Fibroblast of skin of scalp (primary cell): ENCODE measurements at places on chromosomes 1 and 21.

- DNase-seq: no peak
Measured at GRCh38 chr1:29392486-29393450, 156.4 kb downstream of the PTPRU start.

DNA sequence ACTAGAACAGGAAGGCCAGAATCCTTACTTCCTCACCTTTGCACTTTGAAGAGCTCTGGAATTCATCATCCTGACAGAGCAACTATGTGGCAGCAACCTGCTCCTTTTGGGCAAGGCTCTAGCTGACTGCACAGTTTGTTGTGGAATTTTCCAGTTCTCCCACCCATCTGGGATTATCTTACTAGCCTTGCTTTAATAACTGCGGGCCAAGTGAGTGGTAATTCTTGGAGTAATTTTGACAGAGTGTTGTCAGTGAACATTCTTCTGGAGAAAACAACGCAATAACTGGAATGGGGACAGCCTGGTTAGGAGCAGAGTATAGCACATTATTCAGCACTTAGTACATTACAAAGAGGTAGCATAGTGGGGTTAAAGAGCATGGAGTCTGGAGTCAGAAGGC, 75.3 kb downstream of the NTMT2 start:
- peak; percentile 60 for DNase-seq

DNA sequence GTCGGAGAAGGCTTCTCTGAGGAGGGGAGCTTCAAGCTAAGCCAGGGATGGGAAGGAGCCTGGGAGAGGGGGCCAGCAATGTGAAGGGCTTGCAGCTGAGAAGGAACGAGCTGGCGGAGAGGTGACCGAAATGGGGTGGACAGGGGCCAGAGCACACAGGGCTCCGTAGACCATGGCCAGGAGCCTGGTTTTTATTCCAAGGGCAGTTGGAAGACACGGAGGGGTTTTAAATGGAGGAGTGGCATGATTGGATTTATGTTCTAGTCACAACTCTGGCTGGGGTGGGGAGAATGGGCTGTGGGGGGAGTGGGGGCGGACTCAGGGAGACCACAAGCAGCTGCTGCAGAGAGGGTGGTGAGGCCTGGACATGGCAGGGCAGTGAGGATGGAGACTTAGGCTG, 5.1 kb upstream of the EPS8L3 start:
- no peak for DNase-seq

DNA sequence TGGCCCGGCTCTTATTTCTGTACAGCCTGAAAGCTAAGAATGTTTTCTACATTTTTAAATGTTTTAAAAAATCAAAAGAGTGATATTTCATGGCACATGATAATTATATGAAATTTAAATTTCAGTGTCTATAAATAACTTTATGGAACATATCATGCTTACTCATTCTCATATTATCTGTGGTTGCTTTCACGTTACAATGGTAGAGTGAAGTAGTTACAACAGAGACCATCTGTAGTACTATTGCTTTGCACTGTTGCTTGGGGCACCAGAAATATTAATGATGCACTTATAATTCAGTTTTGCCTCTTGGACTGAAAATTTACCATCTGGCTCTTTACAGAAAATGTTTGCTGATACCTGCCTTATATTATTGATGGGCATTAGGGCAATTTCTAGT, 481.6 kb downstream of the PLPP3 start:
- DNase-seq: peak; percentile 49

DNA sequence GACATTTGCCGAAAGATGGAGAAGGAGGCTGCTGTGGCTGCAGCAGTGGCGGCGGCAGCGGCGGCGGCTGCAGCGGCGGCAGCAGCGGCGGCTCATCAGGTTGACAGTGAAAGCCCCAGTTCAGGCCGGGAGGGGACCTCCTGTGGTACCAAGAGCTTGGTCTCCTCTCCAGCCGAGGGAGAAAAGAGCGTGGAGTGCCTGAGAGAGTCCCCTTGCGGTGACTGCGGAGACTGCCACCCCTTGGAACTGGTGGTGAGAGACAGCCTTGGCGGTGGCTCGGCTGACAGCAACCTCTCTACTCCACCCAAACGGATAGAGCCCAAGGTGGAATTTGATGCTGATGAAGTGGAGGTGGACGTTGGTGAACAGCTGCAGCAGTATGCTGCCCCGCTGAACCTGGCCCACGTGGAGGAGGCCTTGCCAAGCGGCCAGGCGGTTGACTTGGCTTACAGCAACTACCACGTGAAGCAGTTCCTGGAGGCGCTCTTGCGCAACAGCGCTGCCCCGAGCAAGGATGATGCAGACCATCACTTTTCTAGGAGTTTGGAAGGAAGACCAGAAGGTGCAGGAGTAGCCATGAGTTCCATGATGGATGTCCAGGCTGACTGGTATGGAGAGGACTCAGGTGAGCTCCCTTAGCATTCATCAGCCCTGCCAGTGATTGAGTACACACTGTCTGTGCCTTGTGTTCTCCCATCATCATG, 6.3 kb downstream of the ZBTB8B start:
- DNase-seq: no peak

DNA sequence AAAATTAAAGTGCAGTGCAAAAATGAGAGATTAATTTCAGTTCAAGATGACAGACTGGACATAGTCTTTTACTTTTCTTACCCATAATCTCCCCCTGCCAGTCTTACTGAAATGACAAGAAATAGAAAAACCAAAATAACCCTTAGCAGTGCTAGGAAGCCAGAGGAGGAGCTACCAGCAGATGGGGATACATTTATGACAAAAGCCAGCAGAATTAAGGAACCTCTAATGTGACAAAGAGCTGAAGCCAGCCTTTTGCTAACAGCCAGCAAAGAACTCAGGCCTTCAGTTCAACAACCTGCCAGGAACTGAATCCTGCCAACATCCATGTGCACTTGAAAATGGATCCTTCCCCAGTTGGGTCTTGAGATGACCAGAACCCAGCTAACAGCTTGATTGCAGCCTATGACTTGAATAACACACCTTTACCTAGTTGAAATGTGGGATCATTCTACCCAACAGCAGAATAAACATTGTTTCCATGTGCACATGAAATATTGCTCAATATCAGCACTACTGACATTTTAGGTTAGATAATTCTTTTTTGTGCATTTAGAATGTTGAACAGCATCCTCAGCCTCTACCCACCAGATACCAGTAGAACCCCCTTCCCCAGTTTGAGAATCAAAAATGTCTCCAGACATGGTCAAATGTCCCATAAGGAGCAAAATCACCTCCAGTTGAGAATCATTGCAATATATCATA, 7.9 kb upstream of the TRAF5 start:
- no peak for DNase-seq

DNA sequence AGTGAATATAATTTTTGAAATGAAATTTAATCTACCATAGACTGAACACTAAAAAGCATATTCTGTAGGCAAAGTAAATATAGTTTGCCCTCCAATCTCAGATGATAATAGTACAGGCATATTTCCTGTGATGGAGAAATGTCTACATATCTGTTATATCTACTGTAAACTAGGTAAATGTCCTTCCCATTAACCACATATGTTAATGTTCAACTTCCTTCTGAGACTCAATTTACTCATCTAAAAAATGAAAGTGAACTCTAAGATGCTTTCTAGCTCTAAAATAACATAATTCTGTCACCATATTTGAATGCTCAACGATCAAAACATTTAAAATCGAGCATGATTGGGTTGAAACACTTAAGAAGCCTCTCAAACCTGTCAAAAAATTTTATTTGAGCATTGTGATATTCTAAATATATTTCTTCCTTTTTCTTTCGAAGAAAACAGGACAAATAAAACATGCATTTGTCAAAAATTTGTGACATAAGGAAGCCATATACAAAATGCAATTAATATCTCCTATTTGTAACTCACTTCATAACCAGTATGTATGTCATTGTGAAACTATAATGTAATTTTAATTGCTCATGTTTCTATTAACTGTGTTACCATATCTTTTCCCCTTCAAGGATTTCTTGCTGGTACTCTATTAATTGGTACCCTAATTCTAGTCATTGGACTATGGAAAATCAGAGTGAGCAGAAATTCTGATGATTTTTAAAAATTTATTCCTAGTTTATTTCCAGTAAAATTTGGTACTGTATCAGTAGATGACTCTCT, 34.2 kb downstream of the CD55 start:
- DNase-seq: no peak
